Amniotic stem cell (primary cell): ENCODE measurements at places on chromosomes 5 and 9.

GRCh38 chr9:16230731-16231130, 639.7 kb downstream of the BNC2 start:
- no peak for DNase-seq

GRCh38 chr9:131404581-131404980, 10.7 kb downstream of the PRRC2B start:
- no peak for DNase-seq

- peak; percentile 68 for DNase-seq
Observed at GRCh38 chr9:137205126-137206069, at the start of the genes NDOR1 and TMEM203. TSS of gene NDOR1 (plus strand) at chr9:137205700. CDS start at chr9:137205778, 78 bp downstream. TSS of gene TMEM203 (minus strand) at chr9:137205648. CDS start at chr9:137205414, 234 bp downstream.

GRCh38 chr9:135290086-135290485, 189.5 kb upstream of the PPP1R26 start:
- no peak for DNase-seq

GRCh38 chr5:657570-657969, 35.6 kb downstream of the TPPP start:
- peak; percentile 54 for DNase-seq

DNA sequence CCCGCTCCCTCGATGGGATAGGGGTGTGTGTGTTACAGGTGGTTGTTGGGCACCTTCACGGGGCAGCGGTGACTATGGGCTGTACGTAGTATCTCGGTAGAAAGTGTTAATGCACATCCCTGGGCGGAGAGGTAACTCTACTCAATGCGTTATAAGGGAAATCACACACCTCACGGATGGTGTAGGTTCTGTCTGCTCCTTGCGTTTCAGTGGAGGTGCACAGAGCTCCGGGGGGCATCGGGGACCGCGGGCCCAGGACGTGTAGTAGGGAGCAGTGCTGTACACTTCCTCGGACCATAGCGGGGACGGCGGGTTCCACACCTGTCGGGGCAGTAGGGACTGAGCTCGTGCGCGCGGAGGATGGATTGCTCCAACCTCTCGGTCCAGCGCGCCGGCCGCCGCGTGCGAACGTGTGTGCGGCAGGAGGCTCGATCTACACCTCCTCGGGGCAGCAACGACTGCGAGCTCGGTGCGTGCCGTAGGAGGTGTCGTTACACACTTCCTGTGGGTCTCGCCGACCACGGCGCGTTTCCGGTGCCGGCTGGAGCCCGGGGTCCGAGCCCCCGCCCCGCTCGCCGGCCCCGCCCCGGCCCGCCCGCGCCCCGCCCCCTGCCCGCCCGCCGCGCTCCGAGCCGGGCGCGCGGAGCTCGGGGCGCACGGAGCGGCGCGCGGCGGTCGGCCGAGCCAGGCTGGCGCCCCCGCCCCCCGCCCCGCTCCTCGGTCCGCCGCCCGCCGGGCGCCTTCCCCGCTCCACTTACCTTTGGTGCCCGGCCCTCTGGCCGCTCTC, at the start of gene KIAA1958:
Gene KIAA1958, plus strand, starts transcription at position 607 of the 787 bp plus-strand sequence. CDS start 87,254 bp downstream, outside the sequence.
- no peak for DNase-seq

GRCh38 chr9:96441798-96442445, 8.0 kb upstream of the HABP4 start:
- DNase-seq, result no peak

GRCh38 chr9:134644725-134645606, 3.4 kb downstream of the COL5A1 start:
- peak; percentile 92 for DNase-seq

GRCh38 chr9:110029429-110029955, 178.5 kb downstream of the C9orf152 start:
- peak; percentile 76 for DNase-seq

- DNase-seq, result no peak
Observed at GRCh38 chr9:83981126-83981871, 694 bp downstream of the RMI1 start.

GRCh38 chr5:15566789-15567188, 66.8 kb downstream of the FBXL7 start:
- no peak for DNase-seq

GRCh38 chr5:16918156-16918555, 17.9 kb downstream of the MYO10 start:
- DNase-seq, result no peak

- no peak for DNase-seq
Observed at GRCh38 chr5:8410618-8411017, 541.7 kb downstream of the MTRR start.

GRCh38 chr5:129387944-129388343, 72.2 kb upstream of the ADAMTS19 start:
- no peak for DNase-seq

DNA sequence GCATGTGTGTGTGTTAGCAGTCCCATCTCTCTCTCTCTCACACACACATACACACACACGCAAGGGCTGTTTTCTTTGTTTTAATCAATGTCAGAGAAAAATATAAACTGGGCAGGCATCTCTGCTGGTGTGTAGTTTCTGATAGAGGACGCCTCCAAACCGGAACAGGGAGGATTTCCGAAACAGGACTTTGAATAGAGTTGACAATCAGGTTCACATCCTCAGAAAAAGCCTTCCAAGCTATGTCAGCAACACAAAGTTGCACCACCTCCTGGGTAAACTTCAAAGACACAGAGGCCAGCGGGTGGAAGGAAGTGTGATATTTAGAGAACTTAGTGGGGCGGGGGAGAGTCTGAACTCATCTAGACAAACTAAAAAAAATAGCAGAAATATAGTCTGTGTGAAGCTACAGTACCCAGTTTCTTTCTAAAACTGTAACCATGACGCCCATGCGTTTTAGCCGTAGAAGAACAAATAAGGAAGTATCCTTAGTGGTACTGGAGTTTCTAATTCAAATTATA, 1.2 kb downstream of the ST8SIA4 start:
- no peak for DNase-seq

GRCh38 chr9:105007143-105007542, 79.2 kb upstream of the ABCA1 start:
- DNase-seq, result no peak

DNA sequence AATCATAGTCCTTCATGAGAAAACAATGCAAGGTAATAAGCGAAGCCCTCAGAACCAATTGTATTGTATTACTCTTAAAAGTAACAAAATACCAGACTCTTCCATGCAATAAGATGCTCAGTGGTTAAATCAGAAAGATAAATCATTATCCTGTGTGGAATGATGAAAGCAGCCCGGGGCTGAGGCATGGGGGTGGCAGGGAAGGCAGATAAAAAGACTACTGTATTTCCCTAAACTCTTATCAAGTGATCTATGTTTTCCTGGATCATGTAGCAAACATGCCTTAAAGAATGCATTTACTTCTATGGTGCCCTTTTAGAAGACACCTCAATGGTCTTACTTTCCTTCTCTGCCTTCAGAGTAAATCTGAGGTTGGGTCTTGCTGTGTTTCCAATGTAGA, 105.6 kb upstream of the DAPK1 start:
- no peak for DNase-seq

DNA sequence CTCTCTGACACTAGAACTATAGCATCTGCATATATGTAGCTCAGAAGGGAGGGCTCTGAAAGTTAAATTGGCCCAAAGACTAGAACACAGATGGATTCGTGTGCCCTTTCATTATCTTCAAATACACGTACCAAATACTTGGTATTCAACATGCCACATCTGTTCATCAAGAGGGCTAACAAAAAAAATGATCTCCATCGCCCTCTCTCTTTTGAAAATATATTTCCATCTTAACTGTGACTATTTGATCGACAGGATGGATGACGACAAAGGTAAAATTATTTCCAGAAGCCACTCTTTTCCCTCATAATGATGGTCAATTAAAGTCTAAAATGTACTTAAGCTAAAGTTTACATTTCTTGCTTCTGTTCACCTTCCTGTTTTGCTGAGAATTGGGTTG, 77.0 kb downstream of the SEMA6A start:
- DNase-seq, result no peak

DNA sequence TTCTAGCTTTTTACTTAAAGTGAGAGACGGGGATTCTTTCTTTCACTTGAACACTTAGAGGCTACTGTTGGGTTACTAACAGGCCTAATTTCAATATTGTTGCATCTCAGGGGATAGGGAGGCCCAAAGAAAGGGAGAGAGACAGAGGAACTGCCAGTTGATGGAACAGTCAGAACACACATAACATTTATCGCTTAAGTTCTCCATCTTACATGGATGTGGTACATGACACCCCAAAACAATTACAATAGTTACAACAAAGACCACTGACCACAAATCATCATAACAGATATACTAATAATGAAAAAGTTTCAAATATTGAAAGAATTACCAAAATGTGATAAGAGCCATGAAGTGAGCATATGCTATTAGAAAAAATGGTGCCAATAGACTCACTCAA, 4.3 kb upstream of the RIC1 start:
- DNase-seq, result no peak

DNA sequence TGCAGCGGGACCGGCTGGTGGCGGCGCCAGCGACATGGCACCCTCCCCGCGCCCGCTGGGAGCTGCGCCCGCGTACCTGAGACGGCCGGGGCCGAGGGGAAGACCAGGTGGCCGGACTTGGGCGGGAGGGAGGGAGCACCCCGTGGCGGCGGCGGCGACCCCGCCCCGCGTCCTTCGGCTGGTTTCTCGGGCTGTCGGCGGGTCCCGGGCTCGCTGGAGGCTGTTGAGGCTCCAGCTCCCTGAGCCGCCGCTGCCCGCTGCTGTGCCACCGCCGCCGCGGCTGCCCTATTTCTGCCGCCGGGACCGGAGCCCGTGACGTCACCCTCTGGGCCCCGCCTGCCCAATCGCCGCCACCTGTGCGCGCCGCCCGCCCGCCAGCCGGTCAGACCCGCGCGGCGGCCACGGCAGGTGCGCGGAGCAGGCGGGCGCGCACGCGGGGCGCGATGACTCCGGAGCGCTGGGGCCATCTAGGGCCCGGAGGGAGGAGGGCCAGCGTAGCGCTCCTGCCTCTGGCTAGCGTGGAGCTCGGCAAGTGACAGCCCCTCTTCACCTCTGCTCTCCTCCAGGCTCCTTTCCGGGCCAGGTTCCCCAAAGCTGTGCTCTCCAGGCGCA, at the start of gene FSTL4:
Gene FSTL4, minus strand, starts transcription at position 293 of the 612 bp plus-strand sequence.
- no peak for DNase-seq

DNA sequence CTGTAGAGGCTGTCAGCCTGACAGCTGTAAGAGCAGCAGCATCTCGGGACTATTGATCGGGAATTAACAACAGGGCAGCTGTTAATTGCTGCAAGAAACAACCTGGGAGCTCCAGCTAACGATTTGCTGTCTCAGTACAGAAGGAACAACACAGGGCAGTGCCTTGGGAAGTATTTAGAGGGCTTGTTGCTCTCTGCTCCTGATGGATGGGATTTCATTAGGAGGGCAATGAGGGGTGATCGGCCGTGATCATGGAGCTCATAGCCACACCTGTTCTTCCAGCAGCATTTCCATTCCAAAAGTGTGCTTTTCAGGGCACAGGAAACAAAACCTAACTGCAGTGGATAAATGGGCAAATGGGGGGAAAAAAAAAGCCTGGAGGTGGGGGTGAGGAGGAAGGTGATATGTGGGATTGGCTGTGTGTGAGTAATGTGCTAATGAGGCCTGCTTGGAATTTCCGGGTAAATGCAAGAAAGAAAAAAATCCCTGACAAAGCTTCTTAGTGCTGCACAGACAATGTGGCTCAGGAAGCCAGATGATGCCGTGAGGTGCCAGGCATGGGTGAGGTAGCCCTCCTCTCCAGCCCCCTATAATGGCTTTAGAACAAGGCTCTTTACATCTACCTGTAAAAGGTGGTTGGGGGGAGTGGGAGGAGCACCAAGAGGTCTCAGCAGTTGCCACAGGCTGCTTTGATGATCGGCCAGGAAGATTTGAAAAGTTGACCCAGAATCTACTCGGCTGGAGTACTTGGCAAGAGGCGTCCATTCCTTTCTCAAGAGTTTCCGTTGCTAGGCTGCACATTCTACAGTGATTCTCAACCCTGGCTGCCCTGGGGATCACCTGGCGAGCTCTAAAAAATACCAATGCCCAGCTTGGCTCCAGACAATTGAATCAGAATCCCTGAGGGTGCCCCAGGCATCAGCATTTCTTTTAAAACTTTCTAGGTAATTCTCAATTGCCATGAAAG, 139.5 kb upstream of the KLF9 start:
- DNase-seq, result no peak

- DNase-seq, result no peak
Observed at GRCh38 chr5:139966856-139967255, 76.2 kb downstream of the NRG2 start.

- DNase-seq, result no peak
Observed at GRCh38 chr5:124416627-124417026, 329.8 kb downstream of the ZNF608 start.

GRCh38 chr9:127578952-127579853, 32.9 kb upstream of the STXBP1 start:
- peak; percentile 95 for DNase-seq

DNA sequence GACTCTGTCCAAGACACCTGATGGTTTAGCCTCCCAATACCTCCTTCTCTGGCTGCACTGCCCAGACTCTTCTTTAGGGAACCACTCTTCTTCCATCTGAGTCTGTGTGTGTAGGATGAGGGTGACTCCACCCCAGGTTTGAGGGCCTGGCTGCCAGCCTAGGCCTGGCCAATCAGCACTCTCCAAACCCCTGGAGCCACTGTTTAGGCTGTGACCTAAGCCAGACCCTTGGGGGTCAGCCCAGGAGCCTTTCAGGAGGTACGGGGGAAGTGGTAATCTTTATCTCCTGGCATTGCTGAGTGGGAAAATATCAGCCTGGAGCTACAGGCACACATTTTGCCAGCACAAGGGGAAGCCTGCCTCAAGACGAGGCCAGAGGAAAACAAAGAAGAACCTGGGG, 6.2 kb upstream of the ERGIC1 start:
- no peak for DNase-seq

DNA sequence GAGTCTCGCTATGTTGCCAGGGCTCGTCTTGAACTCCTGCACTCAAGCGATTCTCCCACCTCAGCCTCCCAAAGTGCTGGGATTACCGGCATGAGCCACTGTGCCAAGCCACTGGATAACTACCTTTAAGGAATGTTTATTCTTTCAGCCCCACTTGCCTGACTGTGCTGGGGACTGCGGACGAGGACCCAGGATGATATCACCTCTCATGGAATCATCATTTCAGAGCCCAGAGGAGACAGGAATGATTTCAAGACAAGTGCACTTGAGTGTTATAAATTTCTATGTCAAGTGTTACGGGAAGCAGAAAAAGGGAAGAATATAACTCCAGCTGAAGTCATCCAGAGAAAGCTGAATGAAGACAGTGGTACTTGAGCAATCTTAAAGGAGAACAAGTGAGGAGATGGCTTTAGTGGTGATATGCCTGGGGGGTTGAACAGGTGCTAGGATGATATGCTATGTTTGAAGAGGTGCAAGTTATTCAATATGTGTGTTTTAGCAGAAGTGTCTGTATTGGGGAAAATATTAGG, 109.3 kb downstream of the DCP2 start:
- DNase-seq, result no peak

GRCh38 chr9:136544548-136544963, 1.3 kb downstream of the NOTCH1 start:
- no peak for DNase-seq

GRCh38 chr5:96031811-96032261, 70.2 kb upstream of the ELL2 start:
- DNase-seq, result peak; percentile 61

DNA sequence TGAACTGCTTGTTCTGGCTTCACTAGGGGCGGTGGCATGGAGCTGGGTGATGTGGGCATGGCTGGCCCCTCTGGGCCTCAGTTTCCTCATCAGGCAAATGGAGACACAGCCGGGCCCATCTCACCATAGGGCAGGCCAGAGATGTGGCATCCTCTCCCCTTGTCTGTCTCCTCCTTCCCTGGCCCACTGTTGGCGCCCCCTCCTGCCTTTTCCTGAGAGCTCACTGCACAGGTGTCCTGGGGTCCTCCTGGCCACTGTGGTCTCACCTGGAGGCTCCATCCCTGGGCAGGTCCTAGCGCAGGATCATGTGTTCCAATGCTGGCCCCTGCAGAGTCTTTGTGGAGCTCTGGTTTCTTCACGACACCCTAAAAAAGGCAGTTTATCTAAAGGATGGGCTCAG, 53.5 kb downstream of the NEK6 start:
- no peak for DNase-seq

GRCh38 chr5:137751869-137752491, 2.2 kb downstream of the HNRNPA0 start:
- peak; percentile 44 for DNase-seq
